ENCODE measurements at places on chromosomes 4 and X.

GRCh38 chr4:74632634-74633033, 161.7 kb downstream of the BTC start:
- peak; percentile 41 for DNase-seq
- H3K4me3 ChIP-seq: no peak overlapping the region
- H3K36me3 ChIP-seq: no peaks in the 10 kb centered on the region
- H3K27me3 ChIP-seq: no peaks in the 10 kb centered on the region
- H3K4me1 ChIP-seq: peaks cover 10% of the 10 kb centered on the region
- H3K27ac ChIP-seq: no peak overlapping the region

DNA sequence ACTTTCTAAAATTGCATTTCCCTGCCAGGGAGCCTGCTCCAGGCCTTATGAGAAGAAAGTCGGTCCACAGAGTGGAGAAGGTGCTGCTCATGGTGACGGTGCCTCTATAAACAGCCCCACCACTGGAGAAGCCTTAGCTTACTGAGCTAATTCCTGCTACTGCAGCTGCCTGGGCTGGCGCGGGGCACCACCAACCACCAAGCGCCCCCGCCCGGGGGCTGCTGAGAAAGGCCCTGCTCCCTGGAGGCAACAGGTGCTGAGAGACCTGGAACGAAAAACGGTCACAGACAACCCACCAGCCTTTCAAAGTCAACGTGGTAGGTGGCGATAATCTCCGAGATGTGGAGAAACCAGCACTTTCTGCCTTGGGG, 2.9 kb downstream of the HCFC1 start:
- peaks cover 56% of the 10 kb centered on the region for H3K4me1 ChIP-seq
- peak overlapping the region; percentile 98 for H3K27ac ChIP-seq
- H3K27me3 ChIP-seq: no peaks in the 10 kb centered on the region
- DNase-seq: no peak

GRCh38 chr4:67083496-67083895, 461.8 kb downstream of the CENPC start:
- no peak for DNase-seq
- H3K4me1 ChIP-seq: no peaks in the 10 kb centered on the region
- no peaks in the 10 kb centered on the region for H3K36me3 ChIP-seq

- H3K36me3 ChIP-seq: no peaks in the 10 kb centered on the region
- no peak overlapping the region for H3K4me3 ChIP-seq
- H3K27ac ChIP-seq: no peak overlapping the region
- H3K4me1 ChIP-seq: no peaks in the 10 kb centered on the region
Observed at GRCh38 chr4:1666391-1666790, 17.7 kb downstream of the FAM53A start.

DNA sequence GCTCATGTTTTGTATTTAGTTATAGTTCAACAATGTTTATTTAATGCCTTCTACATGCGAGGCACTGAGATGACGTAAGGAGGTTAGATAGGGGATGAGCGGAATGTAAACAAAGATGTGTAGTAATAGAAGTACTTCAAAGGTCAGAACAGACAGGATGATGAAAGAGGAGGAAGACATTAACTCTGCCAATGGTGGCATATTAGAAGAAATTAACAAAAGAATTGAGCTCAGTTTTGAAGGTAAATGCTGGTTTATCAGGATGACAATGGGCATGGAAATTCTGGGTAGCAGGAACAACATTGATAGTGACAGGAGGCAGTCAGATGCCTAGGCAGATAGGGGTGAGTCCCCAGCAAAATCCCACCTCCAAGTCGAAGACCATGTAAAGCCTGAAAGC, 62.3 kb upstream of the PGRMC2 start:
- no peak overlapping the region for H3K27ac ChIP-seq
- no peaks in the 10 kb centered on the region for H3K4me1 ChIP-seq
- DNase-seq: no peak
- H3K27me3 ChIP-seq: no peaks in the 10 kb centered on the region

GRCh38 chr4:16079046-16079445, 4.8 kb downstream of the PROM1 start:
- H3K27me3 ChIP-seq: peaks cover 55% of the 10 kb centered on the region
- H3K36me3 ChIP-seq: no peaks in the 10 kb centered on the region
- peaks cover 17% of the 10 kb centered on the region for H3K4me1 ChIP-seq

- H3K36me3 ChIP-seq: no peaks in the 10 kb centered on the region
- no peak for DNase-seq
- no peaks in the 10 kb centered on the region for H3K4me1 ChIP-seq
- no peak overlapping the region for H3K27ac ChIP-seq
- no peaks in the 10 kb centered on the region for H3K27me3 ChIP-seq
- no peak overlapping the region for H3K4me3 ChIP-seq
Observed at GRCh38 chr4:140078366-140078765, 75.6 kb downstream of the MAML3 start.

DNA sequence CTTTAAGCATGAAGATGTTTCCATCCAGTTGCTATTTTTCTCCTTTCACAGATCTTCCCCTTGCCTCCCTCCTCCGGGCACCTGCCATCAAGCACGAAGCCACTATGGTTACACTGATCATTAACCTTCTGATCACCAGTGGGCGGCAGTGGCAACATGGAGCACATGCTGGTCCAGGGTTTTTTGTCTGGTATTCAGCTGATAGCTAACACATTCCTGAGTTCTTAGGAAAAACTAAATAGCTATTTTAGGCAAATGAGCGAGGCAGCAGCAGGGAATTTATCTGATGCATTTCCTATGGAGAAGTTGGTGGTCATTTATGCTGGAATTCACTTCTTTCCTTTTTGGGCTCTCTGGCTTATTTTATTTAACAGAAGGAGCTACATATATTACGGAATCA, 22.9 kb downstream of the SHISA3 start:
- no peaks in the 10 kb centered on the region for H3K27me3 ChIP-seq
- H3K4me1 ChIP-seq: no peaks in the 10 kb centered on the region
- no peak overlapping the region for H3K27ac ChIP-seq

DNA sequence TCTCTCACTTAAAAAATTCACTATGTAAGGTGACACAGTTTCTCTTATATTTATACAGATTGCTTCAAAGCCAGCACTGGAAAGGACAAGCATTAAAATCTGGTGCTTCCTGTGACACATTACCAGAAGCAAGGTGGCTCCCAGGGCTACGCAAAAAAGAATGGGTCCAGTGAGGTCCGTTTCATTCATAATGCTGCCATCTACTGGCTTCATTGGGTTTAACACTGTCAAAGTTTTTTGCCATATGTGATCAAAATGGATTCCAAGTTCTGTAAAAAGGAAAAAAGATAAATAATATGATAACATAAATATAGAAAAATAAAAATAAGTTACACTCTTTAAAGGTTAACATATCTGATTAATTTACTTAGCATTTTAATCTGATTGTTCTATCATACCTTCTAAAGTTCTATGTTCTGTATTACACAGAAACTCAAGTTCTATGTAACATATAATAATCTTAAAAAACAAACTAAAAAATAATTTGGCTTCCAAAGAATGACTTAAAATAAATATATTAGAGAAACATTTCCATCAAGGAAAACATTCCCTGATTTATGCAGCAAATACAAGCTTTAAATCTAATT, 22.1 kb downstream of the YIPF7 start:
- no peak overlapping the region for H3K27ac ChIP-seq
- H3K4me1 ChIP-seq: no peaks in the 10 kb centered on the region
- H3K36me3 ChIP-seq: no peaks in the 10 kb centered on the region

DNA sequence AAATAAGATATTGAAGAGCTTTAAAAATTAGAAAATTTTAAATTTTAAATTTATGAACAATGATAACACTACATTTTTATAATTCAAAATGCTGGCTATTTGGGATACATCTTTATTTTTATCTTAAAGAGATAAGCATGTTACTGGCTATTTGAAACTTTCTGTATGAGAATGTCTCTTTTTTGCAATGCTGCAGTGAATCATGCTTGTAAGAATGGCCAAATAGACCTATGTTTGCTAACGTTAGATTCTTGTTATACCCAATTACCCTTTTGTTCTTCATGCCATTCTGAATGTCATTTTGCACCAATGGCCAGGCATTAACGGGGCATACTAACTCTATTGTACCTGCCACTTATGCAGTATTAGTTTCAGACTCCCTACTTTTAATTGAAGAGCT, 49.5 kb downstream of the SLIT2 start:
- no peak overlapping the region for H3K27ac ChIP-seq
- H3K27me3 ChIP-seq: no peaks in the 10 kb centered on the region
- no peak overlapping the region for H3K4me3 ChIP-seq
- no peaks in the 10 kb centered on the region for H3K4me1 ChIP-seq
- DNase-seq: no peak

DNA sequence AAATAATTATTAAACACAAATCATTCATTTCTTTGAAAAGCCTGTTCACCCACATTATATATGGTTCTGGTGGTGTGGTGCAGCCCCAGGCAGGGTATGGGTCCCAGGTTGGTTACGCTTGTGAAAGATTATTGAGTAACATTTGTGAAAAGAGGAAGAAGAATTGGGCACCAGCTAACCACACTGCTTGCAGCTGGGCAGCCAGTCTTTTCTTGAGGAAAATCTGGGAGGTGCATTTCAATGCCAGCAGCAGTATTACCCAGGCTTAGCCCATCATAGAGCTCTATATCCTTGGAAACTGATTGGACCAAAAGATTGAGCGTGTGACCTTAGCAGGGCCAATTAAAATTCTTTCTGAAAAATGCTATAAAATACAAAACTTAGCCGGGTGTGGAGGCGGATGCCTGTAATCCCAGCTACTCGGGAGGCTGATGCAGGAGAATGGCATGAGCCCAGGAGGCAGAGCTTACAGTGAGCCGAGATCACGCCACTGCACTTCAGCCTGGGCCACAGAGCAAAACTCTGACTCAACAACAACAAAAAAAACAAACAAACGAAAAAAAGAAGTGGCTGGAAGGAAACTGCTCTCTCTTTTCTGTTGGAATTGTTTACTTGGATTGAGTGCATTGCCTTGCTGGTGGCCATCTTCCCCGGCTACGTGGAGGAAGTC, 9.7 kb upstream of the PLAC8 start:
- H3K27me3 ChIP-seq: no peaks in the 10 kb centered on the region
- no peak overlapping the region for H3K4me3 ChIP-seq
- H3K27ac ChIP-seq: no peak overlapping the region

DNA sequence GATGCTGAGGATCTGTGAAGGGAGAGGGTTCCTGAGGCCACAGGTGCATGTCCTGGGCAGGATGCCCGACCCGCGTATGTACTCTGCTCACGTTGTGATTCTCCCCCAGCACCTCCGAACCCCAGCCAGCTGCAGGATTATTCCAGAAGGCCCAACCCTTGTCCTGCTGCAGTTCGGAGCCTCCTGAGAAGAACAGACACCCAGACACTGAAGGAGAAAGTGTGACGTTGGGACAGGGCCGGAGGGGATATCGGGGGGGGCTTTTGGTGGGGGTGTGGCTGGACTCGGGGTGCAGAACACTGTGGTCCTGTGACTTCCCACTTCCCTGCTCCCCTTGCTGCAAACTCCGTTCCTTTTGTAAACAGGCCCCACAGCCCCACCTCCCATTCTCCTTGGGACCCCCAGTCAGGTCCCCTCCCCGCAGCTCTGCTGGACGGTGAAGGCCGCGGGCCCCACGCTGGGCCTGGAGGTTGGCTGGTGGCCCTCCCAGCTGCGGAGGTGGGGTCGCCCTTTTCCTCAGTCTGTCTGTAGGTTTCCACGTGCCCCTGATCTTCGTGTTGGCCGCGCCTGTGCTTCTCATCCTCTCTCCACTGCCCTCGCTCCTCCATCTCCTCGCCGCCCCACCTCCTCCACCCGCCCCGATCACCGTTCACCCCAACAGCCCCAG, 83.0 kb upstream of the ADRA2C start:
- H3K27ac ChIP-seq: no peak overlapping the region
- H3K27me3 ChIP-seq: no peaks in the 10 kb centered on the region
- no peaks in the 10 kb centered on the region for H3K4me1 ChIP-seq
- H3K4me3 ChIP-seq: no peak overlapping the region
- DNase-seq: no peak

GRCh38 chr4:7581477-7581876, 146.7 kb upstream of the PSAPL1 start:
- no peak overlapping the region for H3K27ac ChIP-seq
- H3K27me3 ChIP-seq: no peaks in the 10 kb centered on the region
- no peaks in the 10 kb centered on the region for H3K36me3 ChIP-seq
- H3K4me3 ChIP-seq: no peak overlapping the region

GRCh38 chr4:1550122-1551070, 133.7 kb downstream of the FAM53A start:
- no peaks in the 10 kb centered on the region for H3K36me3 ChIP-seq
- H3K4me1 ChIP-seq: no peaks in the 10 kb centered on the region
- no peak overlapping the region for H3K4me3 ChIP-seq
- no peak for DNase-seq

DNA sequence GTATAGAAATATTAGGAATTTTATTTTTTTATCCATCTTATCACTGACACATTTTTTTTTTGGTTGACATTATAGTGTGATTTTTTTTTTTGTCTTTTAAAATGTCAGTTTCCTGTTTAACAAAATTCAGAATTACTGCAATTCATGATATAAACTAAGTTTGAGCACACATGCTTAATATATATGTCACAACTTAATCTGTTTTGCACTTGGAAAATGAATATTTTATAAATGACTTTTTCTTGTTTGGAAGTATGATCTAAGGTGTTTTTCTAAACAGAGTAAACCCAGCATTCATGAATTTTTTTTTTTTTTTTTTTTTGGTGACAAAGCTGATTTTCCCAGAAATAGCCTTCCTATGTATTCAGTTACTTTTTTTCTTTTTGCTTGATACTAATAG, 2.4 kb downstream of the SMARCA5 start:
- DNase-seq: no peak
- peak overlapping the region; percentile 98 for H3K27ac ChIP-seq
- no peak overlapping the region for H3K4me3 ChIP-seq
- H3K4me1 ChIP-seq: peaks cover 39% of the 10 kb centered on the region
- no peaks in the 10 kb centered on the region for H3K36me3 ChIP-seq

- no peak for DNase-seq
- H3K4me3 ChIP-seq: no peak overlapping the region
- no peak overlapping the region for H3K27ac ChIP-seq
Observed at GRCh38 chrX:131841496-131842437, 181.3 kb upstream of the STK26 start.

- no peak overlapping the region for H3K27ac ChIP-seq
- H3K36me3 ChIP-seq: no peaks in the 10 kb centered on the region
- H3K4me1 ChIP-seq: no peaks in the 10 kb centered on the region
- no peaks in the 10 kb centered on the region for H3K27me3 ChIP-seq
- H3K4me3 ChIP-seq: no peak overlapping the region
Observed at GRCh38 chr4:5158825-5159224, 107.5 kb downstream of the STK32B start.

DNA sequence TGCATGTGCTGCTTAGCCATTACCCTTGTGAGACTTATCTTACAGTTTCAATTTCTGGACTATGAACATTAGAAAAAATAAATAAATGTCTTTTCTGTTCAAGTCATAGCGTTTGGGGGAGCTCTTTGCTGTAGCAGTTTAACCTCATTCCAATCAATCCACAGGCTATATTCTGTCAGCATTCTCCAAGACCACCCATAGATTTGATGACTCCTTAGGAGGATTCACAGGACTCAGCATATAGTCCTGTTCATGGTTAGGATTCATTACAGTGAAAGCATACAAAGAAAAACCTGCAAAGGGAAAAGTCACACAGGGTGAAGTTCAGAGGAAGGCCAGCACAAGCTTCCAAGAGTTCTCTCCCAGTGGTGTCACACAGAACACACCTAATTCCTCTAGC, 180.5 kb downstream of the ADAMTS3 start:
- no peaks in the 10 kb centered on the region for H3K4me1 ChIP-seq
- H3K27ac ChIP-seq: no peak overlapping the region
- no peaks in the 10 kb centered on the region for H3K27me3 ChIP-seq

GRCh38 chrX:148371291-148371690, 129.1 kb upstream of the AFF2 start:
- DNase-seq: no peak
- H3K4me3 ChIP-seq: no peak overlapping the region
- H3K4me1 ChIP-seq: no peaks in the 10 kb centered on the region
